ENCODE measurements at places on chromosomes 6 and 20.

DNA sequence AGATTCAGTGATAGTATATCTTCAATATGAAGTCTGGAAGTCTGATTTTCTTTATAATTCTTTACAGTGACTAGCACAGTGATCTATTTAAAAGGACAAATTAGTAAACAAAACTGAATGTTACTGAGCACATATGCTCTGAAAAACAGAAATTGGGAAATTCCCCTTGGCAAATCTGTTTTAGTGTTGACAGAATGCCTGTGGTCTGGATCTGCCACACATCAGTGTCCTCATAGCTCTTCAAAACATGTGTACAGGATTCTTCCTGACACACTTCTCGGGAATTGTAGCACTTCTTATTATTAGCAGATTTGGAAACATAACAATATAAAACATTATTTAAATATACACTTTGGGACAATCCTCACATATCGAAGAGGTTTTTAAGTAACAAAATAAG is 354.3 kb downstream of the COL12A1 start:
- no peaks in the 10 kb centered on the region for H3K27me3 ChIP-seq
- H3K27ac ChIP-seq: no peak overlapping the region
- no peak for DNase-seq

DNA sequence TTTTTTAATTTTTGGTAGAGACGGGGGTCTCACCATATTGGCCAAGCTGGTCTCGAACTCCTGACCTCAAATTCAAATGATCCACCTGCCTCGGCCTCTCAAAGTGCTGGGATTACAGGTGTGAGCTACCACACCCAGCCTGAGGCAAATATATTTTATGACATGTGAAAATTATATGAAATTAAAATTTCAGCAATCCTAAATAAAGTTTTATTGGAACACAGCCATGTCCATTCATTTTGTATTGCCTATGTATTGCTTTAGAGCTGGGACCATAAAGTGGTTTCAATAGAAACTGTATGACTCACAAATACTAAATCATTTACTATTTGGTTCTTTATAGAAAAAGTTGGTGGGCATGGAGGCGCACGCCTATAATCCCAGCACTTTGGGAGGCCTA is 32.0 kb upstream of the GCM1 start:
- H3K4me1 ChIP-seq: peaks cover 16% of the 10 kb centered on the region
- H3K27me3 ChIP-seq: no peaks in the 10 kb centered on the region
- no peak for DNase-seq
- H3K36me3 ChIP-seq: no peaks in the 10 kb centered on the region
- no peak overlapping the region for H3K27ac ChIP-seq

DNA sequence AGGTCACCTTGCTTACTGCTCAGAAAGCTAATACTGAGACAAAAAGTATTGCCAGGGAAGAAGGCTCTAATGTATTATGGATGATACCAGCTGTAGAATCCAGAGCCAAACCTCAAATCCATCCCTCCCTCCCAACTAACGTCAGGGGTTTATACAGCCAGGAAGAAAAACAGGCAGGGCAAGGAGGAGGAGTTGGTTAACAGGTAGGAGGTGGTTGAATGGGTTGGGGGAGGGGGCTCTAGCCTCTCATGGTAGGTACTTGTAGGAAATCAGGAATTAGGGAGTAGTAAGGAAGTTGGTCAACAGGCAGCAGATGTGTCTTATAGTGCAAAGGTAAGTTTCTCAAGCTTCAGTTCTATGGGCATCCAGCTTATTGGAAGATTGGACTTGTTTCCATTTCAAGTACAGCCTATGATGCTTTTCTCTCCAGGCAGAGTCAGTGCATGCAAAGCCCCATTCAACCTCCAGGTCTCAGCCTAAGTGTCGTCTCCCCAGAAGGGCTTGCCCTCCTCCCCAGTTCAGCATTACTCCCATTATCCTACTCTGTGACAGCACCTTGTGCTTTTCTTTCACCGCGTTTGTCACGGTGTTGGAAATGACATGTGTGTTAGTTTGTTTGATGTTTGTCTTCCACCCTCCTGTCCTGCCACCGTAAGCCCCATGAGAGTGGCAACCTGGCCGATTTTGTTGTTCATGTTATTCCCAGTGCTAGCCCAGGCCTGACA is 38.1 kb downstream of the PNLDC1 start:
- no peak for DNase-seq
- H3K27ac ChIP-seq: no peak overlapping the region
- no peak overlapping the region for H3K4me3 ChIP-seq
- H3K27me3 ChIP-seq: no peaks in the 10 kb centered on the region
- peaks cover 11% of the 10 kb centered on the region for H3K4me1 ChIP-seq

GRCh38 chr6:24988562-24988961 is 52.8 kb upstream of the RIPOR2 start:
- peaks cover 82% of the 10 kb centered on the region for H3K4me1 ChIP-seq
- DNase-seq: no peak
- peaks cover 5% of the 10 kb centered on the region for H3K36me3 ChIP-seq
- no peaks in the 10 kb centered on the region for H3K27me3 ChIP-seq
- H3K27ac ChIP-seq: peak overlapping the region; percentile 16
- no peak overlapping the region for H3K4me3 ChIP-seq

DNA sequence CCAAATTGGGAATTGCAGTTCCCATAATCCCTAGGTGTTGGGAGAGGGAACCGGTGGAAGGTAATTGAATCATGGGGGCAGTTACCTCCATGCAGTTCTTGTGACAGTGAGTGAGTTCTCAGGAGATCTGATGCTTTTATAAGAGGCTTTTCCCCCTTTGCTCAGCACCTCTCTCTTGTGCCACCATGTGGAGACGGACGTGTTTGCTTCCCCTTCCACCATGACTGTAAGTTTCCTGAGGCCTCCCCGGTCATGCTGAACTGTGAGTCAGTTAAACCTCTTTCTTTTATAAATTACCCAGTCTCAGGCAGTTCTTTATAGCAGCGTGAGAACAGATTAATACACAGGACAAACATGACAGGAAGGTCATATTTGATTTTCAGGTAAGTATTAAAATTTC is 25.3 kb upstream of the HECA start:
- H3K4me3 ChIP-seq: no peak overlapping the region
- H3K27ac ChIP-seq: peak overlapping the region; percentile 79
- no peaks in the 10 kb centered on the region for H3K27me3 ChIP-seq
- H3K36me3 ChIP-seq: no peaks in the 10 kb centered on the region

DNA sequence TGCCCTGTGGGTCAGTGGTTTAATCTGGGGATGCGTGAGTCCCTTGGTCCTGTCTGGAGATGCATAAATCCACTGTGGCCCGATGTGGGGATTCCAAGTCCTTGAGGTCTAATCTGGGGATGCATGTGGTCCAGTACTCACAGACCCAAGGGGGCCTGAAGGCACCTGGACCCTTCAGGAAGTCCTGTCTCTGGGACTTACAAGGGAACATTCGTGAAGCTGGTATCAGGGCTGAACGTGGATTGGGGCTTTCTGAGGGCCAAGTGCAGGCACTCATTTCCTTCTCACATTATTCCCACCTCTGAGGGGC is 25.2 kb upstream of the GTSF1L start:
- no peak for DNase-seq
- H3K4me1 ChIP-seq: peaks cover 16% of the 10 kb centered on the region
- no peaks in the 10 kb centered on the region for H3K36me3 ChIP-seq
- peaks cover 11% of the 10 kb centered on the region for H3K27me3 ChIP-seq
- H3K27ac ChIP-seq: no peak overlapping the region
